ENCODE measurements at places on chromosomes 7 and 10. TPM values are rescaled to one million over a fixed set of nuclear protein-coding genes. Genes with fewer than 3 reads are reported as not detected.

CARD11 gene
- total RNA-seq, result 0.04 TPM

HYAL4 gene
- 0.37 TPM for total RNA-seq

SLC16A12 gene
- 0.08 TPM for total RNA-seq

ZFAND4 gene
- total RNA-seq, result 8.2 TPM

AOC1 gene
- total RNA-seq, result not detected

PIK3CG gene
- total RNA-seq, result not detected

NUDT13 gene
- 1.1 TPM for total RNA-seq

MINPP1 gene
- 63.7 TPM for total RNA-seq

UNCX gene
- not detected for total RNA-seq

NUTM2B gene
- total RNA-seq, result 0.84 TPM

IFIT3 gene
- total RNA-seq, result 24.6 TPM

TCERG1L gene
- total RNA-seq, result not detected

DLX6 gene
- 5.3 TPM for total RNA-seq

AOAH gene
- total RNA-seq, result 29.3 TPM

OR6B1 gene
- not detected for total RNA-seq

SEMA3D gene
- total RNA-seq, result 35.3 TPM

FBXO24 gene
- not detected for total RNA-seq

CRHR2 gene
- not detected for total RNA-seq
